ENCODE measurements at places on chromosomes 2 and 18.

- DNase-seq, result no peak
- H3K27me3 ChIP-seq, result no peaks in the 10 kb centered on the region
- H3K4me3 ChIP-seq, result no peak overlapping the region
- H3K36me3 ChIP-seq, result no peaks in the 10 kb centered on the region
- no peaks in the 10 kb centered on the region for H3K4me1 ChIP-seq
Measured at GRCh38 chr2:126775300-126775985, 119.5 kb downstream of the GYPC start.

- no peak overlapping the region for H3K27ac ChIP-seq
- DNase-seq, result no peak
- no peaks in the 10 kb centered on the region for H3K36me3 ChIP-seq
- H3K4me3 ChIP-seq, result no peak overlapping the region
- H3K4me1 ChIP-seq, result no peaks in the 10 kb centered on the region
Measured at GRCh38 chr2:177711483-177712265, 319.1 kb downstream of the AGPS start.

DNA sequence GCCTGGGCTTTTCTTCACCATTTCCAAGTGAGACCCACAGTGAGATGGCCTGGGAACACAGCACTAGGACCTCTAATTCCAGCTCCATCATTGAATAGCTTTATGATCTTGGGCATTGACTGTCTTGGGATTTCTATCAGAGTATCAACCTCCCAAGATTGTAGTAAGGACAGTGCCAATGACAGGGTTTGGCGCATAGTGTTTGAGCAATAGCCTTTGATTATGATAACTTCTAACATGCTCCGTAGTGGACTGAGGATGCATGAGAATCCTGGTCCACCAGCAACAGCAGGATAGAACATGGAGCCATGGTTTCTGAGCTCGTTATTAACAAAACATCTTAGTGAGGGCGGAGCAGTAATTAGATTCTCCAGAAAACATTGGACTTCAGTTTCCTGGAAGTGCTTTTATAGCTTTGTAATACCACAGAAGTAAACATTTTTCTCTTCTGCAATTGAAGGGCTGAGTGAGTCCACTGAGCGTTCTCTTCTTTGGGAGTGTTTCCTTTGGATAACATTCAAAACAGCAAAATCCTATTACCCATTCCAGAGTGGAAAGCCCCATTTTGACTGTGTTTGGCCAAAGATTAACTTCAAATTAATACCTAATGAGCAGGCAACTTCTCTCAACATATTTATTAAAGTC, 63.7 kb downstream of the IL1R2 start:
- H3K27me3 ChIP-seq, result no peaks in the 10 kb centered on the region
- no peaks in the 10 kb centered on the region for H3K36me3 ChIP-seq
- H3K27ac ChIP-seq, result no peak overlapping the region
- H3K4me3 ChIP-seq, result no peak overlapping the region
- H3K4me1 ChIP-seq, result no peaks in the 10 kb centered on the region
- no peak for DNase-seq

- H3K36me3 ChIP-seq, result no peaks in the 10 kb centered on the region
- no peak for DNase-seq
- H3K27ac ChIP-seq, result no peak overlapping the region
- H3K4me3 ChIP-seq, result no peak overlapping the region
- H3K4me1 ChIP-seq, result no peaks in the 10 kb centered on the region
Measured at GRCh38 chr2:10260130-10260529, 42.6 kb upstream of the HPCAL1 start.

- H3K4me1 ChIP-seq, result no peaks in the 10 kb centered on the region
- H3K36me3 ChIP-seq, result no peaks in the 10 kb centered on the region
- H3K27ac ChIP-seq, result no peak overlapping the region
- no peak for DNase-seq
Measured at GRCh38 chr18:58212274-58212673, 168.2 kb downstream of the NEDD4L start.

GRCh38 chr18:11989966-11990380, 8.7 kb downstream of the IMPA2 start:
- DNase-seq, result no peak
- no peak overlapping the region for H3K27ac ChIP-seq
- H3K36me3 ChIP-seq, result no peaks in the 10 kb centered on the region
- H3K4me1 ChIP-seq, result no peaks in the 10 kb centered on the region
- H3K27me3 ChIP-seq, result no peaks in the 10 kb centered on the region

DNA sequence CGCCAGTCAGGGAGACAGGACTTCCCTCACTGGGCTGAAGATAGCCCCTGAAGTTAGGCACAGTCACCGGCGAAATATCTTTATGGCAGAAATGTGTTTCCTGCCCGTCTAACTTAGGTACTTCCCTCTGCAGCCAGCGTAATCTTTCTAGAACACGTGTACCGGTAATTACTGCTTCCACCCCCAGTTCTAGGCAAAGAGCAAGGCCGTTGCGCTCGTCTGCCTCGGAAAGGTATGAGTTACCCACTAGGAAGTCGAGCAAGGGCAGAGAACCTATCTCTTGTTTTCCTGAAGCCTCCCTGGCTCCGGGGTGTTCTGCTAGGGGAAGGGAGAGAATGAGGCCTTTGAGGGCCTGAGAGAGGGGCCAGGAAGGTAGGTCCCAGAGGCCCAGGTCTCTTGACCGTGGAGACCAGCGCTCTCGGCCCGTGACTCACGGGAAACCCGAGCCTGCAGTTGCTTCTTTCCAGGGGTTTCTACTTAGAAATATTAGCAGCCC, 70.0 kb downstream of the TWSG1 start:
- peak; percentile 41 for DNase-seq
- H3K36me3 ChIP-seq, result no peaks in the 10 kb centered on the region
- no peak overlapping the region for H3K4me3 ChIP-seq
- H3K27me3 ChIP-seq, result no peaks in the 10 kb centered on the region
- H3K4me1 ChIP-seq, result no peaks in the 10 kb centered on the region

- no peaks in the 10 kb centered on the region for H3K4me1 ChIP-seq
- H3K27me3 ChIP-seq, result no peaks in the 10 kb centered on the region
Measured at GRCh38 chr2:64065516-64065915, 46.3 kb upstream of the VPS54 start.

DNA sequence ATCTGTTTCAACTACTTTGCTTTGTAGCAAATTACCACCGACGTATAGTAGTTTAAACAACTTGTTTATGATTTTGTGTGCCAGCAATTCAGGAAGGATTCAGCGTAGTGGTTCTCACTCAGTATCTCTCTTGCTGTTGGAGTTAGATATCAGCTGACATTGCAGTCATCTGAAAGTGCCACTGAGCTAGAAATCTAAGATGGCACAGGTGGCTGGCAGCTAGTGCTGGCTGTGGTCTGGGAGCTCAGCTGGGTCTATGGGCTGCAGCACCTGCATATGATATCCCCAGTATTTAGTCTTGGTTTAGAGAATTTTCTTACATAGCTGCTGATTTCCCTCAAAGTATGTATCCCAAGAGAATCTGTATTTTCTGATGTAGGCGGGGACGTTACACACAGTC, 235.6 kb downstream of the SCG2 start:
- H3K4me1 ChIP-seq, result no peaks in the 10 kb centered on the region
- no peaks in the 10 kb centered on the region for H3K36me3 ChIP-seq
- no peak overlapping the region for H3K27ac ChIP-seq

DNA sequence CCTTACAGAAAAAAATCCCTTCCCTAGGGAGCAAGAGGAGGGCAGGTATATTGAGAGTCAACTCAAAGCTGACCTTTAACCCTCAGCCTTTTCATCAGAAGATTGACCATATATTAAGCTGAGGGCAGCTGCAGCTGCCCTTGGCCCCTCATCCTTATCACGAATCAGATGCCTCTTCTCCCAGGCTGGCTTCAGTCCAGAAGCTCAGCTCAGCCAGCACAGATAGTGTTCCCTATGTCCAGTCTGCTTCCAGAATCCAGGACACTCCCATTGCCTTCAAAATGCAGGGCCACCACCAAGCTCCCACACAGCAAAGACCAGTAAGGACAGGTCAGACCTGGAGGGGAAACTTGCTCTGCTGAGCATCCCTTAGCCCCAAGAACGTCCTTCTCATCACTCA, 146.1 kb downstream of the BCL11A start:
- no peak overlapping the region for H3K4me3 ChIP-seq
- DNase-seq, result no peak
- no peak overlapping the region for H3K27ac ChIP-seq
- no peaks in the 10 kb centered on the region for H3K4me1 ChIP-seq
- no peaks in the 10 kb centered on the region for H3K36me3 ChIP-seq
- H3K27me3 ChIP-seq, result no peaks in the 10 kb centered on the region

DNA sequence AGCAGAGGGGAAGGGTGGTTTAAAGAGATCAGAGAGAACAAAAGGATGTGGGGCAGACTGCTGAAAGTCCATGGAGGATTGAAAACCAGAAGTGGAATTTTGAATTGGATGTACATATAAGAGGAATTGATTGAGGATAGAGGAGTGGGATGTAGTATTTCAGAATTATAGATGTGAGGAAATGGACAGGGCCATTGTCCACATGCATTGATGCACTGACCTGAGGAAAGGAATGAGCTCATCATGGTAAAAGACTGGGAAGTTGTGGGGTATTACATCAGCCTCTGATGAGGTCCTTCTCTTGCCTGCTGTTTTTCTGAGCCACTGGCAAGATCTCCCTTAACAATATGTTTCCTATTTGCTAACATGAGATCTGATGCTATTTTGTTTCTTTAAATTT, 365.7 kb upstream of the FANCL start:
- DNase-seq, result no peak
- H3K4me1 ChIP-seq, result no peaks in the 10 kb centered on the region
- no peaks in the 10 kb centered on the region for H3K27me3 ChIP-seq
- no peak overlapping the region for H3K4me3 ChIP-seq

DNA sequence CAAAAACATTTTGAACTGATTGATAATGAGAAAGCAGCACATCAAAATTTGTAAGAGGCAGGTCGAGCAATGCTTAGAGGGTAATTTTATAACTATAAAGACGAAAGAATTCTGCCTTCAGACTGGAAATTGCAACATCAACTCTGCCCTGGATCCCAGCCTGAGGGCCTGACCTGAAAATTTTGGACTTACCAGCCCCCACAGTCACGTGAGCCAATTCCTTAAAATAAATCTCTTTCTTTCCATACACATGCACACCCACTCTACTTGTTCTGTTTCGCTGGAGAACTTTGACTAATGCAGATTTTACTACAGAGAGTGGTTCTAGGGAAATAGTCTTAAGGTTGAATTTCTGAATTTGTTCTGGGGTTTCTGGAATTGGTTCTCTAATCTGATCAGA, 14.6 kb upstream of the ACOXL start:
- H3K27ac ChIP-seq, result no peak overlapping the region
- H3K4me1 ChIP-seq, result no peaks in the 10 kb centered on the region
- H3K36me3 ChIP-seq, result no peaks in the 10 kb centered on the region
- no peak overlapping the region for H3K4me3 ChIP-seq
- no peak for DNase-seq

- no peaks in the 10 kb centered on the region for H3K36me3 ChIP-seq
- no peaks in the 10 kb centered on the region for H3K27me3 ChIP-seq
- H3K27ac ChIP-seq, result no peak overlapping the region
- DNase-seq, result no peak
Measured at GRCh38 chr2:215851082-215851481, 162.3 kb downstream of the MREG start.

DNA sequence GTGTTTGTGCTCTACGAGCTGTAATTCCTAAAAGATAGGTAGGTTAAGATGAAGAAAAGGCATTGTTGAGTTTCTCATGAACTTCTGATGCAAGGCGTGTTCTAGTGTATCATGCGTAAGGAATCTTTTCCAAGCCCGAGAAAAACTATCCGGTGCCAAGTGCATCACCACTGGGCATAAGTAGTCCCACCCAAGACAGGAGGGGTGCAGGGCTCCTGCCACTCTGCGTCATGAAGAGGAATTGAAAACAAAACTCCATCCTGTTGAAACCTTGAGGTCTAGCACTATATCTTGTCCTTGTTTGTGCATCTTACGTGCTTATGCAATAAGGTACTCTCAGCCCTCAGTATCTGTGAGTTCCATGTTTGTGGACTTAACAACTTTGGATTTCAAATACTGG, 45.7 kb downstream of the RAB31 start:
- no peaks in the 10 kb centered on the region for H3K27me3 ChIP-seq
- no peak overlapping the region for H3K27ac ChIP-seq
- H3K4me3 ChIP-seq, result no peak overlapping the region

DNA sequence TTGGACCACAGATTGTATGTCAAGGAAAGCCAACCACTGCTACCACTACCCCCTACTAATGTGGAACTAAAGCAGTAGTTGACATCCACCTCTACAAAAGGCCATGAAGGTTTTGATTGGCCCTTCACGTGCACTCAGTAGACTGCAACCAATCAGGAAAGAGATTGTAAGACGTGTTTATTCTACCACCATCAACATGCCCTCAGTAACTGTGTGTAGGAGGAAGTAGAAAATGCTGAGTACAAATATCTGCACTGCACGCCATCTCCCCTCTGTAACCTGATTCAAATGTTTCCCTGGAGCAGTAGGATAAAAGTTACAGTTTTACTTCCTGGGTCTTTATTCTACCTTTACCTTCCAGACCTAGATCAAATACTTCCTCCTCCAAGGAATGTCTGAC, 2.9 kb upstream of the CASP10 start:
- H3K27me3 ChIP-seq, result no peaks in the 10 kb centered on the region
- H3K4me3 ChIP-seq, result no peak overlapping the region
- H3K36me3 ChIP-seq, result no peaks in the 10 kb centered on the region
- no peak for DNase-seq
- H3K27ac ChIP-seq, result no peak overlapping the region
- H3K4me1 ChIP-seq, result no peaks in the 10 kb centered on the region

- no peaks in the 10 kb centered on the region for H3K36me3 ChIP-seq
- DNase-seq, result peak; percentile 68
- H3K4me1 ChIP-seq, result no peaks in the 10 kb centered on the region
- H3K27ac ChIP-seq, result no peak overlapping the region
- H3K27me3 ChIP-seq, result no peaks in the 10 kb centered on the region
Measured at GRCh38 chr2:61793389-61793836, 60.4 kb downstream of the FAM161A start.

GRCh38 chr18:75090336-75090735, 118.6 kb downstream of the PTGR3 start:
- H3K36me3 ChIP-seq, result no peaks in the 10 kb centered on the region
- no peak overlapping the region for H3K4me3 ChIP-seq
- no peak overlapping the region for H3K27ac ChIP-seq
- no peaks in the 10 kb centered on the region for H3K27me3 ChIP-seq

DNA sequence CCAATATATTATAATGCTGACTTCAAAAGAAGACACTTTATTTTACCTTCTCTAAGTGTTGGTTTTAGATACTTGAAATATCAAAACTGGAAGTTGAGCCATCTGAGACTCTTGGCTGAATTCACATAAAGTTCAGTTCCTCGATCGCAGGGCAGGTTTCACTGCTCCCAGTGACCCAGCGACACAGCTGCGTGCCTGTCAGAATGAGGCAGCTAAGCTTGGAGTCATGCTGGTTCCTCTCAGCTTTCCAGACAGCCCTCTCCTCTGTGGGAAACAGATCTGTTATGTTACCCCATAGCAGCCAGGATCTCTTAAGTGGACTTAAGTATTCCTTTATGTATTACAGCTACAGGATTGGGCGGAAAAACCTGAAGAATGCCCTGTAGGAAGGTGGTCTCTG, 142.8 kb upstream of the ALPP start:
- no peaks in the 10 kb centered on the region for H3K4me1 ChIP-seq
- no peak overlapping the region for H3K4me3 ChIP-seq
- H3K27ac ChIP-seq, result no peak overlapping the region
- no peaks in the 10 kb centered on the region for H3K27me3 ChIP-seq
- DNase-seq, result no peak

All from naive thymus-derived CD4-positive, alpha-beta T cell (primary cell).